IMR-90 (cell line): ENCODE measurements at places on chromosomes 16 and 17. TPM values are rescaled to one million over a fixed set of nuclear protein-coding genes. Genes with fewer than 3 reads are reported as not detected.

GRCh38 chr16:9469512-9469911 is 378.1 kb downstream of the HAPSTR1 start:
- no peak overlapping the region for H3K27ac ChIP-seq
- no peaks in the 10 kb centered on the region for H3K4me1 ChIP-seq
- H3K27me3 ChIP-seq = no peaks in the 10 kb centered on the region
- no peak overlapping the region for H3K4me3 ChIP-seq
- DNase-seq = no peak

DNA sequence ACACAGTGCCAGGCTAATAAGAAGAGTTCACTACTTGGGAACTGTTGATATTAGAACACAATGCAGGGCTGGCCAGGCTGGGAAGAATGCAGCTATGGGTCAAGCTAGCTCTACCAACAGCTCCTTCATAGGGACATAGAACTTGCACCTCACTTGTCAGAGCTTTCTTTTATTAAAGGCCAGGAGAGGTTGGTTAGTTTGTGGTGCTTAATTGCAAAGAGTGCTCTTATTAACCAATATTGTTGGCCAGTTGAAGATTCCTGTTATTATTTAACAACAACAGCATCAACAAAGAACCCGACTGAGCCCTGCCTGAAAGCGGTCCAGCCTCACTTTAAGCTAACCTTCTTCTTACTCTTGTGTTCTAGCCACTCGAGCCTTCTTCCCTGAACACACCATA is 43.4 kb upstream of the ANKFN1 start:
- H3K27me3 ChIP-seq = peaks cover 3% of the 10 kb centered on the region
- DNase-seq = no peak
- H3K4me1 ChIP-seq = no peaks in the 10 kb centered on the region
- H3K27ac ChIP-seq = no peak overlapping the region

- DNase-seq = peak; percentile 46
- H3K27me3 ChIP-seq = no peaks in the 10 kb centered on the region
- H3K36me3 ChIP-seq = peaks cover 12% of the 10 kb centered on the region
- H3K27ac ChIP-seq = no peak overlapping the region
- no peak overlapping the region for H3K4me3 ChIP-seq
Measured at GRCh38 chr17:49834118-49834743, 13.6 kb downstream of the TAC4 start.

DNA sequence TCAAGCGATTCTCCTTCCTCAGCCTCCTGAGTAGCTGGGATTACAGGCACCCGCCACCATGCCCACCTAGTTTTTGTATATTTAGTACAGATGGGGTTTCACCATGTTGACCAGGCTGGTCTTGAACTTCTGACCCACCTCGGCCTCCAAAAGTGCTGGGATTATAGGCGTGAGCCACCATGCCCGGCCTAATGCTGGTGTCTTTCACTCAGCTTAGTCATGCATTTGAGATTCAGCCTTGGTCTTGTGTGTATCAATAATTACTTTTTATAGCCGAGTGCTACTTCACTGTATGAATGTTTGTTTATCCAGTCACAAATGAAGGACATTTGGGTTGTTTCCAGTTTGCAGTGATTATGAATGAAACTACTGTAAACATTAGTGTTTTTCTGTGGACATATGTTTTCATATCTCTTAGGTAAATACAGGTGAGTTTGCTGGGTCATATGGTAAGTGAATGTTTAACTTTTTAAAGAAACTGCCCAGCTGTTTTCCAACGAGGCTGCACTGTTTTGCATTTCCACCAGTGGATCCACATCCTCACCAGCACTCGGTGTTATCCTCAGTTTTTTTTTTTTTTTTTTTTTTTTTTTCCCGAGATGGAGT is 11.0 kb upstream of the PLCG2 start:
- H3K4me1 ChIP-seq = no peaks in the 10 kb centered on the region
- H3K27me3 ChIP-seq = peaks cover 10% of the 10 kb centered on the region
- H3K27ac ChIP-seq = no peak overlapping the region
- no peak for DNase-seq
- no peaks in the 10 kb centered on the region for H3K36me3 ChIP-seq
- no peak overlapping the region for H3K4me3 ChIP-seq

- no peak overlapping the region for H3K4me3 ChIP-seq
- no peaks in the 10 kb centered on the region for H3K4me1 ChIP-seq
- no peak overlapping the region for H3K27ac ChIP-seq
- no peaks in the 10 kb centered on the region for H3K36me3 ChIP-seq
- DNase-seq = no peak
- no peaks in the 10 kb centered on the region for H3K27me3 ChIP-seq
Measured at GRCh38 chr16:76370344-76370743, 93.1 kb downstream of the CNTNAP4 start.

- H3K27ac ChIP-seq = no peak overlapping the region
- H3K36me3 ChIP-seq = no peaks in the 10 kb centered on the region
- no peak for DNase-seq
- no peaks in the 10 kb centered on the region for H3K4me1 ChIP-seq
- H3K4me3 ChIP-seq = no peak overlapping the region
- no peaks in the 10 kb centered on the region for H3K27me3 ChIP-seq
Measured at GRCh38 chr16:23807028-23807427, 28.8 kb upstream of the PRKCB start.

- no peaks in the 10 kb centered on the region for H3K36me3 ChIP-seq
- no peaks in the 10 kb centered on the region; the same call in 1 of the 2 replicates for H3K4me1 ChIP-seq
- H3K27me3 ChIP-seq = no peaks in the 10 kb centered on the region; the same call in none of the 2 replicates
- H3K27ac ChIP-seq = no peak overlapping the region
Measured at GRCh38 chr17:34291721-34292348, 6.3 kb downstream of the CCL11 start.

GRCh38 chr17:47694581-47695428 is 844 bp downstream of the TBKBP1 start:
- H3K36me3 ChIP-seq = peaks cover 14% of the 10 kb centered on the region; the same call in 1 of the 2 replicates
- H3K4me1 ChIP-seq = peaks cover 11% of the 10 kb centered on the region
- no peak overlapping the region; the same call in 1 of the 2 replicates for H3K27ac ChIP-seq
- H3K27me3 ChIP-seq = no peaks in the 10 kb centered on the region; the same call in 1 of the 2 replicates

DNA sequence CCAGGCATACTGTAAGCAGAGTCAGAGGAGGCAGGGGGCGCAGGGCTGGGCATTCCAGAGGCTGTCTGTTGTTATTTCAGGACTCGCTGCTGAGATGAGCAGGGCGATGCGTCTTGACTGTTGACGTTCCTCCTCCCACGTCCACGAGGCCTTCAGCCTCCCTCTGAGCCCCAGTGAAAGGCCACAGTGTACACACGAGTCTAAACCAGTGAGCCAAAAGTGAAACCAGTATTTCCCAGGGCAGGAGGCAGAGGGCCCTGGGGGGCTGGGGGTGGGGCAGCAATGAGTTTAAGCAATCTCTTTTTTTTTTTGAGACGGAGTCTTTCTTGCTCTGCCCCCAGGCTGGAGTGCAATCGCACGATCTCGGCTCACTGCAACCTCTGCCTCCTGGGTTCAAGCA is 21.5 kb downstream of the SMTNL2 start:
- DNase-seq = peak; percentile 30
- no peak overlapping the region for H3K27ac ChIP-seq
- H3K36me3 ChIP-seq = no peaks in the 10 kb centered on the region
- H3K4me1 ChIP-seq = peaks cover 8% of the 10 kb centered on the region; the same call in 1 of the 2 replicates
- H3K4me3 ChIP-seq = no peak overlapping the region

DNA sequence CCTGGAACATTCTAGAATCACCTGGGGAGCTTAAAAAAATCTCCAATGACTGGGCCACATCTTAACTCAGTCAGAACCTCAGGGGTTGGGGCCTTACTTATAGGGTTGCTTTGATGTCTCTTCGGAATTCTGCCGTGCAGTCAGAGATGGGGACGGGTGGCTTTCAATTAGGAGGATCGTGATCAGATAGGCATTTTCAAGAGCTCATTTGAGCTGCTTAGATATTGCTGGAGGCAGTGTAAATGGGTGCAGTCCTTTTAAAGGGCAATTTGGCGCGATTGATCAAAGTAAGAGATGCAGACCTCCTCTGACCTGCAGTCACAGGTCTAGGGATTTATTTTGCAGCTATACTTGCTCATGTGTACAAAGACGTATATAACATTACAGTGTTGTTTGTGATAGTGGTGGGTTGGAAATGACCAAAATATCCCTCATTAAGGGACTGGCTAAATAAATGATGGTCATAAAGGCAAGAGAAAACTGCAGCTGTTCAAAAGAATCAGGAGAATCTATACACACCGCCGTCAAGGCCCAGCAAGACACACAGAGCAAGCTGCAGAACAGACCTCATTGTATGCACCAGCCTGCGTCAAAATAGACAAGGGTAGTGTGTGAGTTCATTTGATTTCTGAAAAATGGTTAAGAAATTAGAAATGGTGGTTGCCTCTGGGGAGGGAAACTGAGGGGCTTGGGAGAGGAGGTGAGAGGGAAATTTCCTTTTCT is 6.3 kb upstream of the KCNG4 start:
- H3K27ac ChIP-seq = no peak overlapping the region
- H3K4me1 ChIP-seq = no peaks in the 10 kb centered on the region
- H3K4me3 ChIP-seq = no peak overlapping the region
- H3K27me3 ChIP-seq = peaks cover 67% of the 10 kb centered on the region
- DNase-seq = no peak
- no peaks in the 10 kb centered on the region for H3K36me3 ChIP-seq

DNA sequence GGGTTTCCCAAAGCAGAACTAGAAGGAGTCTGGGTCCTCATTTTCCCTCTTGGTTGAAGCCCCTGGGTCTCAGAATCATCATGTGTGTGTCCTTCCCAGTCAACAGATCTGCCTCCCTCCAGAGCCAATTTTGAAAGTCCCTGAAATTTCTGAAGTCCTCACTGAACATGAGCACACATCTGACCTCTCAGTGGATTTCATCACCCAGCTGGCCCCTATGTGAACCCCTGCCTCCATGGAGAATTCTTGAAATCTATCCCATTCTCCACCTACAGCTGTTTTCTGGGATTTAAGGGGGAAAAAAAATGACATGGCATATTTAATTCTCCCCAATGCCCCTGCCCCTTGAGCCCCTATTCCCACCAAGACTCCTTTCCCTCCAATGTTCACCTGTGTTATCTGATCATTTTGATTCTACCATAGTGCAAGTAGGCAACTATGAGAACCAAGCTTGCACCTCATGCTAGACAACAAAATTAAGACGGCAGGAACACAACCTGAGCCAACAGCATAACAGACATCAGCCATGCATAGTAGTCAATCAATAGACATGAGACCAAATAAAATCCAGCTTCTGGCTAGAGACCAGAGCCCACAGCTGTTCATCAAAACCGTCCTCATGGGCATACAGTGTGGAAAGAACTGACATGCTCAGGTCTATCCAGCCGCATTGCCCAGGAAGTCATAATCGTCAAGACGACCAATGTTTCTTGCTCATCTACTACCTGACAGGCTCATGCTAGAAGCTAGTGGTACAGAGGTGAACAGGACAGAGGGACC is 14.9 kb downstream of the SOX9 start:
- H3K4me1 ChIP-seq = peaks cover 20% of the 10 kb centered on the region
- no peak overlapping the region for H3K27ac ChIP-seq
- H3K27me3 ChIP-seq = no peaks in the 10 kb centered on the region

DNA sequence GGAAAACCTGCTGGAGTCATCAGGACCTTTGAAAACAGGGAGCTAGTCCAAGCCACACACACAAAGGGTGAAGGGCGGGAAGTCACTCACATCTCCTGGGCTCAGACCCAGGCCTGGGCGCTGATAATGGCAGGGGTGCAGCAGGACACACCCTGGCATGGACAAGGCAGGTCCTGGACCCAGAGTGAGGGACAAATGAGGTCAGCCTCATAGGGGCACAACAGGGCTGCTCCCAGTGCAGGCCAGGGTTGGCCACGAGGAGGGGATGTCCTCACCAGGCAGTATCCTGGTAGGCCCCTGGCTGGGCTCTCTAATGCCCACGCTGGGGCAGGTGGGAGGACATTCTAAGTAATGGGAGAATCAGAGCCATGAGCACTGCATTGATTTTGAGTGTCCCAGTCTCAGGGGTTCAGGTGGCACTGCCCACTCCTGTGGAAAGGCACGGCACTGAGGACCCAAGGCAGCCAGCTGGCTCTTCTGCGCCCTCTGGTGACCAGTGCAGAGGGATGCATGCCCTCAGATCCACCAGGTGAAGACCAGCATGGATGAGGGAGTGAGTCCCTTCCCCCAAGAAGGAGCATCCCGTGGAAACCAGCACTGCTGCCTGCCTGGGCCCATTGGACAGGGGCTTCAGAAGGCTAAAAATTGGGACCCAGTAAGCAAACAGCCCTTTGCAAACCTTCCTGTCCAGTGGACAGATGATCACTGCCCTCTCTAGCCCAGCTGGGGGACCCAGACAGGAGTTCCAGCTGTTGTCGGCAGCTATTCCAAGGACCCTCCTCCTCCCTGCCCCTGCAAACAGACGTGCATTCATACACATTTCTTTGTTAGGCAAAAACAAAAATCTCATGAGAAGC is 23.4 kb upstream of the SREBF1 start:
- H3K4me3 ChIP-seq = no peak overlapping the region
- no peaks in the 10 kb centered on the region; the same call in 1 of the 2 replicates for H3K4me1 ChIP-seq
- peak; percentile 38 for DNase-seq
- no peaks in the 10 kb centered on the region for H3K27me3 ChIP-seq
- no peak overlapping the region for H3K27ac ChIP-seq
- peaks cover 9% of the 10 kb centered on the region for H3K36me3 ChIP-seq

- no peaks in the 10 kb centered on the region for H3K36me3 ChIP-seq
- peaks cover 4% of the 10 kb centered on the region; the same call in 1 of the 2 replicates for H3K27me3 ChIP-seq
- peaks cover 11% of the 10 kb centered on the region; the same call in 1 of the 2 replicates for H3K4me1 ChIP-seq
- no peak overlapping the region for H3K27ac ChIP-seq
- DNase-seq = peak; percentile 68
Measured at GRCh38 chr16:68401871-68402747, 46.2 kb downstream of the SMPD3 start.

- no peaks in the 10 kb centered on the region for H3K4me1 ChIP-seq
- no peak overlapping the region for H3K27ac ChIP-seq
- no peak for DNase-seq
- H3K27me3 ChIP-seq = no peaks in the 10 kb centered on the region
- H3K36me3 ChIP-seq = no peaks in the 10 kb centered on the region
- H3K4me3 ChIP-seq = no peak overlapping the region
Measured at GRCh38 chr17:32136856-32137255, 5.4 kb upstream of the RHOT1 start.

- H3K36me3 ChIP-seq = no peaks in the 10 kb centered on the region
- peaks cover 2% of the 10 kb centered on the region for H3K4me1 ChIP-seq
- peaks cover 21% of the 10 kb centered on the region for H3K27me3 ChIP-seq
Measured at GRCh38 chr17:50890675-50891516, 24.7 kb upstream of the TOB1 start.

DNA sequence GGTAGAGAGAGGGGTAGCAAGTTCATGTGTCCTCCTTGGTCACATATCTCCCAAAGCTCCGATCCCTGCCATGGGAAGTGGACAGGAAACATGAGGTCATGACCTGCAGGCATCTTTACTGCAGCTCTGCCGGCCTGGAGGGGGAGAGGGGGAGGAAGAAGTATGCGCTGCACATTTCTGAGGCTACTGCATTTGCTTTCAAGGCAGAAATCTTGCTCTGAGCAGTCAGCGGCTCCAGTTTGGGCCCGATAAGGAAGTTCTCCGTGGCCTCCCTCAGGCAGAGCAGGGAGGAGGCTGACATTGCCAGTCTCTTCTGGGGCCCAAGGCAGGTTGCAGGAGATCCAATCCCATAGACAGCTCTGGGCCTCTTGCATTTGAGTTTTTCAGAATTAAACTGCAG is 1.5 kb upstream of the NHERF1 start:
- no peak overlapping the region for H3K4me3 ChIP-seq
- no peak overlapping the region for H3K27ac ChIP-seq
- no peaks in the 10 kb centered on the region for H3K36me3 ChIP-seq
- no peak for DNase-seq
- H3K4me1 ChIP-seq = peaks cover 11% of the 10 kb centered on the region; the same call in 1 of the 2 replicates
- H3K27me3 ChIP-seq = no peaks in the 10 kb centered on the region; the same call in 1 of the 2 replicates

CES1 gene
- total RNA-seq = not detected in 2 replicates

PTGES3L gene
- 1.4 and 2.2 TPM in 2 replicates for total RNA-seq

ARHGAP23 gene
- 9.3 and 17.8 TPM in 2 replicates for total RNA-seq

KRT20 gene
- not detected in 2 replicates for total RNA-seq

KCTD11 gene
- total RNA-seq = 10.6 and 10.8 TPM in 2 replicates
